ENCODE measurements at places on chromosomes 7 and 10. TPM values are rescaled to one million over a fixed set of nuclear protein-coding genes. Genes with fewer than 3 reads are reported as not detected.
A peak's percentile ranks its signal among the peaks of the same experiment; 100 is the strongest.

SPDYE2B gene
- not detected for total RNA-seq

IMPDH1 gene
- 59.0 TPM for total RNA-seq

PCLO gene
- total RNA-seq: not detected

SPDYE2 gene
- not detected for total RNA-seq

GRCh38 chr7:102814025-102814471 is 65.2 kb downstream of the FAM185A start:
- DNase-seq: no peak

DNA sequence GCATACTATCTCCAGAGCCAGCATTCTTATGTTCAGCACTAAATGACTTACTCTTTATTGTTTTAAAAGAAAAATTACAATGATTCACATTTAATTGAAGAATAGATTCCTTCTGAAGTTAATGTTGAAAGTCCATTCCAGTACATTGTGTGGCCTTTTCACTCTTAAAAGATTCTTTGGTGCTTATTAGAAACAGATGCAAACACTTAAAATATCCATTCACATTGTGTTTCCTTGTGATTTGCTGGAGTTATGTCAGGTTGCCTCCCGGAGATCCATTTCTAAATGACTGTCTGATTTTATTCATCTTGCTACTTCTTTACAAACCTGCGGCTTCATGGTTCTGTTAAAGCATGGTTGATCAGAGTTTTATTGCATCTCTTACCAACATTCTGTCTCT is 152.8 kb downstream of the FOXP2 start:
- DNase-seq: no peak

DNA sequence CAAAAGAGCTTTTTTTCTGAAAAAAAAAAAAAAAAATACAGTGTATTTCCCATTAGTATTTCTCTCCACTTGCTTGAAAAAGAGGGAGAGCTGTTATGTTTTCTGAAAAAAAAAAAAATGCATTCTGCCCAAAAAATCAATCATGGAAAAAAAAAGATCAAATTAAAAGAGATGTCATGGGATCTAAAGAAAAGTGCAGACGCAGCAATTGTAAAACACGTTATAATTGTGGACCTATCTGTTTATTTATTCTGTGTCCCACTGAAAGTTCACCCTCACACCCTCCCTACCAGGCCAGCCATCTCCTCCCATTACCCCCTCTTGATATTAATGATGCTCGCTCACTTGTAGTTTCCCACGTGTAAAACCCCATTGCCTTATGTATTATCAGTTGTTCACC is 674.0 kb upstream of the C7orf33 start:
- DNase-seq: no peak

DNA sequence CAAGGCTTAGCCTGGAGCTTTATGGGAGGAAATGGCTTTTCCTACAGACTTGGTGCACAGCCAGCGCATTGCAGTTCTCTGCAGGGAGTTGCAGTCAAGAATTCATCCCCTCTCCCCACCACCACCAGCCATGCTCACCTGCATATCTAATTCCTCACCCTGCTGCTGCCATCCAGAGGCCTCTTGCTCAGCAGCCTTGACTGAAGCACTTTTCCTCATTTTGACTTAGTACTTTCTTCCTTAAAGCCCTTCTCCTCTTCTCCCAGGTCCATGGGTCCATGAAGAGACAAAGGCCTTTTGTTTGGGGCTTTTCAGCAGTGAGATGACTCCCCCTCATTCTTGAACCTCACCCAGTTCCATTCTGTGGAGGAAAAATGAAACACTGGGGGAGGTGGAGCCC is 39.7 kb upstream of the GPR141 start:
- no peak for DNase-seq

- no peak for DNase-seq
These were observed 643.4 kb downstream of the DNAJB9 start for GRCh38 chr7:109213081-109213480.

DNA sequence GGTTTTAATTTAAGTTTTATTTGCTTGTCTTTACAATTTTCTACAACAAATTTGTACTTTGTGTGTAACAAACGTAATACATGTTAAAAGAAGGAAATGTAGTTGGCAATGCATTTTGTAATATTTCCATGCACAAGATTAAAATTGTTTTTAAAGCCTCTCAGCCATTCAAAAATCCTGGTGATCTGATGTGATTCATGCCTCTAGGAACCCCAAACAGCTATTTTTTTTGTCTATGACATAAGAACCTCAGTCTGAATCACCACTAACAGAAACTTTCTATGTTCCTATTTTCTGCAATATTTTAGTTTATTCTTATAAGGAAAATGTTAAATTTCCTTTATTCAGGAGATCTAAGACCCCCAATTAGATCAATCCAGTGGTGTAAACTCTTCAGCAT is 183.1 kb upstream of the YAE1 start:
- no peak for DNase-seq

- no peak for DNase-seq
These were observed 42.7 kb downstream of the CUBN start for GRCh38 chr10:17086865-17087367.

DNA sequence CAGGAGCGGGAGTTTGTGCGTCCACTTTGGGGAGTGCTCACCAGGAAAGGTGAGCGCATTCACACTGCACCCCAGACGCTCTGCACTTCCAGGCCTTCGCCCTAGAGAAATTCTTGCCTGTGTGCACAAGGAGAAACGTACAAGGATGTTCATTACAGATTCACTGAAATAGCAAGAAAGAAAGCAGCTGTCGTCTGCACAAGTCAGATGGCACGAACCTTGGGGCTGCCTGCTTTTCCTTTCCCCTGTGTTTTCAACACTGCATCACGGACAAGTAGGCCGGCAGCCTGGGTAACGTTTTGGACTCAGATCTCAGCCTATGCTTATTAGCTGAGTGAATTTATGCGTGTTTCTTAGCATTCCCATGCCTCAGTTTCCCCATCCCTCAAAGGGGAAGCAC is 546.8 kb upstream of the FOXK1 start:
- no peak for DNase-seq

- no peak for DNase-seq
These were observed 9.4 kb upstream of the ZWINT start for GRCh38 chr10:56370217-56371113.

DNA sequence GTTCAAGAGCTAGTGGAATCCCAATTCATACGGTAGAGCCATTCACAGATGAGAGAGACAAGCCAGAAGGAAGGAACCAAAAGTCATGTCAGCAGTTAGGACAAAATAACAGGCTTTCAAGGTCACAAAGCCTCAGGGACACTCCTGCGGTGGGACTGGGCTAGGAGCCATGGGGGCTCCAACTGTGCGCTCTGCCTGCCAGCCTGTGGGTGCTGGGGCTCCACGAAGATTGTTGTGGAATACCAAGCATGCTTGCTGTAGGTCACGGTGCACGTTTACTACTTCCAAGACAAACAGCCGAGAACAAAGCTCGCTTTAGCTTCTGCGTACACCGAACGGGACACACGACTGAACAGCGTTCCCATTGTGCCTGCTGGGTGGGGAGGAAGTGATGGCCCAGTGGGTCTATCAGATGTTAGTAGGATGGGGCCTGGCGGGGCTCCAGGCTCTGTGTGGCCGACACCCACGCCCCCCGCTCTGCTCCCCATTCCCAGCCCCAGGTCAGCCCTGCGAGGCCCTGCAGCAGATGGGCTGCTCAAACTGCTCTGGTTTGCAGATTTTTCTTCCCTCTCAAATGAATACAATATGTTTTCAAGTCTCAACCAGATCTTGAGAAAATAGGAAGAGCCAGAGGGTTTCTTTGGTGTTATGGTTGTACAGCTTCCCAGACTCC is 158.9 kb downstream of the EGFR start:
- DNase-seq: no peak

GRCh38 chr7:73577627-73578341 is 595 bp downstream of the TBL2 start:
- DNase-seq: no peak

- DNase-seq: no peak
These were observed 24.3 kb downstream of the PDZD8 start for GRCh38 chr10:117350909-117351308.

- no peak for DNase-seq
These were observed 5.2 kb downstream of the CHPF2 start for GRCh38 chr7:151237244-151238189.

- no peak for DNase-seq
These were observed 40.4 kb downstream of the PIP4K2A start for GRCh38 chr10:22673785-22674572.

- DNase-seq: peak; percentile 73
These were observed 32.0 kb upstream of the PLEKHA1 start for GRCh38 chr10:122342293-122343134.

Data from activated CD4-positive, alpha-beta T cell treated with anti-CD3 and anti-CD28 coated beads for 36 hours (primary cell).